HAP-1 (cell line): ENCODE measurements at places on chromosomes 1 and 21.
A peak's percentile ranks its signal among the peaks of the same experiment; 100 is the strongest.

DNA sequence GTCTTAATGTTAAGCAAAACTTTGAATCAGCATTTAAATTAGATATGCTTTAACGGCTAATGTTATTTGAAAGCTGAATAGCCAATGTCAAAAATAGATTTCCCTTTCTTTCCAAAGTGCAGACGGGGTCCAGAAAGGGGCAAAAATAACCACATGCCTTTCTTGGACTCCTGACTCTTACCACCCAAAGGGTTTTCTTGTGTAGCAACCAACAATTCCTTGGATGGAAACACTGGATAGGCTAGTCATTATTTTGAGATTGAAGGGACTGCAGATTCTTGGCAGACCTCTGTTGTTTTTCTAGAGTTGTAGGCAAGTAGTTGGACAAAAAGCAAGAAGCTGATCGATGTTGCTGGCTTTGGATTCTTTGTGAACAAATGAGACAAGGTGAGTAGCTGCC is 107.0 kb downstream of the MRPS6 start:
- DNase-seq = no peak

GRCh38 chr1:67682659-67683197 is 2.3 kb upstream of the GADD45A start:
- DNase-seq = no peak

- DNase-seq = no peak
Observed at GRCh38 chr1:161709373-161709772, 2.3 kb downstream of the FCRLA start.

DNA sequence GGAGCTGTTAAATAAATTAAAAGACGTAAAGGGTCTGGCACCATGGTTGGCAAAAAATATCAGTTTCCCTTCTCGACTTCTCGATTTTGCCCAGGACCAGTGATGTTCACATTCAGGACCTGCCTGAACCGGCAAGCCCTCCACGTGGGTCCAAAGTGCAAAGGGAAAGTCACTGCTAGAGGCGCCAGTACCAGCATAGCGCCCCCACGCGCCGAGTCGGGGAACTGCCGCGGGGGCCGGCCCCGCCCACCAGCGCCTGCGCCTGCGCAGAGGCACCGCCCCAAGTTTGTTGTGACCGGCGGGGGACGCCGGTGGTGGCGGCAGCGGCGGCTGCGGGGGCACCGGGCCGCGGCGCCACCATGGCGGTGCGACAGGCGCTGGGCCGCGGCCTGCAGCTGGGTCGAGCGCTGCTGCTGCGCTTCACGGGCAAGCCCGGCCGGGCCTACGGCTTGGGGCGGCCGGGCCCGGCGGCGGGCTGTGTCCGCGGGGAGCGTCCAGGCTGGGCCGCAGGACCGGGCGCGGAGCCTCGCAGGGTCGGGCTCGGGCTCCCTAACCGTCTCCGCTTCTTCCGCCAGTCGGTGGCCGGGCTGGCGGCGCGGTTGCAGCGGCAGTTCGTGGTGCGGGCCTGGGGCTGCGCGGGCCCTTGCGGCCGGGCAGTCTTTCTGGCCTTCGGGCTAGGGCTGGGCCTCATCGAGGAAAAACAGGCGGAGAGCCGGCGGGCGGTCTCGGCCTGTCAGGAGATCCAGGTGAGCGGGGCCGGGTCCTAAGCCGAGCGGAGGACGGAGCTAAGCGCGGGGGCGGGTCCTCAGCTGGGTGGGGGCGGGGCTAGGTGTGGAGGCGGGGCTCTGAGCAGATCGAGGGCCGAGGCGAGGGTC is at the start of gene PINK1:
TSS of gene PINK1 (plus strand) at position 269 of the 875 bp plus-strand sequence. CDS start at position 360, 91 bp downstream.
- DNase-seq = peak; percentile 68

GRCh38 chr1:103958699-103959098 is 209.0 kb downstream of the AMY1C start:
- DNase-seq = no peak

- peak; percentile 20 for DNase-seq
Observed at GRCh38 chr1:179883745-179884138, 1.7 kb downstream of the TOR1AIP1 start.
